Left colon (tissue), 2 donors: ENCODE measurements at places on chromosomes 12 and 14. TPM values are rescaled to one million over a fixed set of nuclear protein-coding genes. Genes with fewer than 3 reads are reported as not detected.

ACIN1 gene
- total RNA-seq, result 110 TPM

UNG gene
- 34.5 TPM for total RNA-seq

SLC25A29 gene
- 27.8 TPM for total RNA-seq

ABCD2 gene
- total RNA-seq, result 0.15 TPM

PTGER2 gene
- 4.3 TPM for total RNA-seq

C12orf75 gene
- 115 TPM for total RNA-seq

SIX6 gene
- not detected for total RNA-seq

CLEC12A gene
- not detected for total RNA-seq

FGF6 gene
- not detected for total RNA-seq

GTF2A1 gene
- total RNA-seq, result 29.5 TPM

GPHB5 gene
- not detected for total RNA-seq

TGFB3 gene
- 4.5 TPM for total RNA-seq

OASL gene
- 16.6 TPM for total RNA-seq

OTUB2 gene
- 4.7 TPM for total RNA-seq

LALBA gene
- total RNA-seq, result not detected

PIANP gene
- 0.67 TPM for total RNA-seq

OTOGL gene
- total RNA-seq, result 0.47 TPM

KRT77 gene
- total RNA-seq, result not detected

CYP27B1 gene
- total RNA-seq, result 0.87 TPM

TAS2R10 gene
- not detected for total RNA-seq

TMEM119 gene
- 8.0 TPM for total RNA-seq

GPRC5A gene
- total RNA-seq, result 463 TPM

TMEM132C gene
- total RNA-seq, result 0.78 TPM

CABP1 gene
- total RNA-seq, result 1.2 TPM

SLC2A14 gene
- 0.36 TPM for total RNA-seq

WNT1 gene
- not detected for total RNA-seq

DLGAP5 gene
- total RNA-seq, result 4.0 TPM

DENR gene
- 36.9 TPM for total RNA-seq

DPPA3 gene
- not detected for total RNA-seq

TAS2R7 gene
- total RNA-seq, result not detected

SDSL gene
- total RNA-seq, result 20.1 TPM

WSCD2 gene
- 0.46 TPM for total RNA-seq

SOAT2 gene
- not detected for total RNA-seq

STON2 gene
- total RNA-seq, result 24.1 TPM

KRT7 gene
- 0.78 TPM for total RNA-seq

RPL10L gene
- 9.6 TPM for total RNA-seq

BEGAIN gene
- total RNA-seq, result 2.0 TPM

BDKRB2 gene
- 33.6 TPM for total RNA-seq

FIGNL2 gene
- total RNA-seq, result 0.24 TPM

TROAP gene
- 4.9 TPM for total RNA-seq

CCDC198 gene
- total RNA-seq, result not detected

SLC10A1 gene
- total RNA-seq, result not detected

CHGA gene
- 218 TPM for total RNA-seq

KCNC2 gene
- total RNA-seq, result not detected

PLCZ1 gene
- total RNA-seq, result not detected
